NCI-H1436 treated with DMSO at 0.1 percent for 48 hours (cell line): ENCODE measurements at places on chromosomes 2 and 18.

DNA sequence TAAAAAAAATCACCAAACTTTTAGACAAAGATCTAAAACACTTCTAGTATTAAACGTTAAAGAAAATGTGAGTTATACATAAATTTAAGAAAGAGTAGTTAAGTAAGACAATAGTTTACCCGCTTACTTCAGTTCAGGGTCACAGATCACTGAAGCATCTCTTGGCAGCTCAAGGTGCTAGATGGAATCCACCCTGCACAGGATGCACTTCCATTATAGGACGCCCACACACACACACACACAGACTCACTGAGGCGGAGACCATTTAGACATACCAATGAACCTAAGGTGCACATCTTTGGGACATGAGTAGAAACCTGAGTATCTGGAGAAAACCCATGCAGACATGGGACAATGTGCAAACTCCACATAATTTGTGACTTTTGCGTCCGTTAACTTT lies 630.6 kb upstream of the ZNF804A start:
- no peak for DNase-seq

DNA sequence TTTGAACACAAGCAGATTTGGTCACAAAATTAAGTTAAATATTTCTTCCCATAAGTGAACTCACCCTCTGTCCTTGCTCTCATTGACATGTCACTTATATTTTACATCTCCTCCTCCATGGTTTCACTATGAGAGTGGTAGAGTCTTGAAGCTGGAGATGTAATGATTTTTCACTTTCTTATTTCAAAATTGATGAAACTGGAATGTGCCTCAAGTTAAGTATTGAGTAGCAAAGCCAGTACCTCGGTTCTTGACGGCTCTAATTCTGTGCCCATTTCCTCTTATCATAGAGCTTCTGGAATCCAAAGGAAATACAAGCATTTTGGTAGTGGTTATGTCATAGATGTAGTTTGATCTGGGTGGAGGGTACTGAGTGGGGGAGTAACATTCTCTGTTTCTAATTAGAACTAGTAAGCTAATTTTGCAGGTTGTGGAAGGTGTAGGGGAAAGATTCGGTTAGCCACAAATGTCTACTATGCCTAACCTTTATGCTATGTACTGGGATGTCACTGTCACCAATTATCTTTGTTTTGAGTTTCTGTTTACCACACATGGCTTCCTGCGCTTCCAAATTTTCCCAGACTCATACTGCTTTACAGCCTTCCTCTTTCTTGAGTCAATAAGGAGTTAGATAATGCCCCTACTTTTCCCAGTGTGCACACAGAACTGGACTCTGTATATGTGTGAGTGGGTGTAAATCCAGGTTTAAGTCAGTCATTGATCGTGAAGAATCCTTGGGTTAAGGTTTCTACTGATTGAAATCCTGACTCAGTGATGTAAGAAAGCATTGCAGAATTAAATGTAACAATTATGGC lies 96.8 kb downstream of the DIS3L2 start:
- DNase-seq, result no peak

DNA sequence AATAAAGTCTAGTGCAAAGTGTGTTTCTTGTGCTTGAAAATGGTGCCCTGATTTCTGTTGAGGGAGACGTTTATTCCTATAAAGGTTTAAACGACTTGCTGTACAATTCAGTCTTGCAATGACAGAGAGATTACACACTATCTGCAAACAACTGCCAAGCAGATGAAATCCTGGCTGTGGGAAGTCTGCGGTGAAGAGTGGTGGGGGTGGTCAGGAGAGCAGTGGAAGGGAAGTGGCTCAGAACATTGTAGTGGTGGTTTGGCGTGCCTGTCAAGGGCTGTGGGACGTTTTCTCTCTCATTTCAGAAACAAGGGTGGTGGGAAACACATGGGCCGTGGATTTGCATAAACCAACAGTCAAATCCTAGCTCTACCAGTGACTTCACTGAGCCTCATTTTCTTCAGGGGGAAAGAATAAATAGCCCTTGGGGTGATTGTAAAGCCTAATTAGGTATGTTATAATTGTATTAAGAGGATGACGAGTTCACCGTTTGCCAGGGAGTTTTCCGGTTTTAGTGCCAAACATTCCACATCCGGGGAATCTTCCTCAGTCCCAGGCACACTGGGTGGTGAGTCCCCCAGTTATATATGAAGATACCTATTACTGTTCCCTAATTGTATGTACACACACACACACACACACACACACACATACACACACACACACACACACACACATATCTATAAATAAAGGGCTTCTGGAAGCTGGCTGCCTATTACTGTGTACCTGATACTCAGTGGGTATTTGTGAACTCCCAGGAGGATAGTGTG lies 115.0 kb downstream of the SPTBN1 start:
- no peak for DNase-seq

GRCh38 chr2:215313255-215313613 lies 1.4 kb downstream of the ATIC start:
- DNase-seq, result no peak

DNA sequence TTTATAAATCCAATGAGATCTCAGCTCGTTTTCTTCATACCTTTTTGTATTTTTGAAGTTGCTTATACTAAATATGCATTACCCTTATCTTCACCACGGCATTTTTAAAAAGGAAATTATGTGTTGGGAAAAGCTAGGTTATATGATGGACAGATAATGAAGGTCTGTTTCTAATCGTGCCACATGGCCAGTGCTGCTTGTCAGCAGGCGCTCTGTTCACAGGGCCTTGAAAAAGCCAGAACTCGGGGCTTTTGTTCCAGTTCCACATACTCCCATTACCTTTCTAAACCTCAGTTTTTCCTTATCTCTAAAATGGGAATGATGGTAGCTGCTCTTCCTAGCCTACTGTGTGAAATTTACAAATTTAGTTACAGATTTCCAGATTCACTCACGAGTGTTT lies 42.0 kb downstream of the EPAS1 start:
- DNase-seq, result no peak

DNA sequence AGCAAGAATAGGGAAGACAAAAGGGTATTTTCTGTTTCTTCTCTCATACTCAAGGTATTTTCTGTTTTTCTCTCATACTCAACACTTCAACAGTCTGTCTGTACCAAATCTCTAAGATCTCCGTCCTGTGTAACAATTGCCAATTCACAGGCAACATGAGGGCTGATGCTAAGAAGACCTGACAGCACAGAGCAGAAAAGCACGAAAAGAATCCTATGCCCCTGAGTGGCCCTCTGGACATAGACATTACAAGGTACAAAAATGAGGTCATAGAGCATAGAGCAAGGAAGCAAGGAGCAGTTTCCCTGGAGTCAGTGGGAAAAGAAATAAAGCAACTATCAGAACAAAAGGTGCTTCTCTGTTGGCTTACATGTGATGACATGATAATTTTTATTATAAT lies 1612.6 kb upstream of the CELF4 start:
- no peak for DNase-seq

DNA sequence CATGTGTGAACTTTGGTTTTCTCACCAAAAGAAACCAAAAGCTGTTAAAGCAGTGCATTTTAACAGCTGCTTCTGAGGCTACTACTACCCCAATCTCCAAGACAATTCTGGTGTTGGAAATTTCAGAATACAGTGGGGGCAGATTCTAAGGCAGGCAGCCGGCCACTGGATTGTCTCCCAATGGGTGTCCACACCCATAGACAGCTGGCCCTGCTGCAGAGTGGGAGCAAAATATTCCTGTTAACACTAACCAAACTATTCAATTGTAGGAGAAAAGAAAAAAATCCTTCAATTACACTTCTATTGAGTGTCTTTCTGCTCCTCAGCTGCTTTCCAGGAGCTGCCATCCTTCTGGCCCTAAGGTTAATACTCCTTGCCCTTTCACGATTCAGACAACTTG lies 223.7 kb downstream of the ALK start:
- no peak for DNase-seq

DNA sequence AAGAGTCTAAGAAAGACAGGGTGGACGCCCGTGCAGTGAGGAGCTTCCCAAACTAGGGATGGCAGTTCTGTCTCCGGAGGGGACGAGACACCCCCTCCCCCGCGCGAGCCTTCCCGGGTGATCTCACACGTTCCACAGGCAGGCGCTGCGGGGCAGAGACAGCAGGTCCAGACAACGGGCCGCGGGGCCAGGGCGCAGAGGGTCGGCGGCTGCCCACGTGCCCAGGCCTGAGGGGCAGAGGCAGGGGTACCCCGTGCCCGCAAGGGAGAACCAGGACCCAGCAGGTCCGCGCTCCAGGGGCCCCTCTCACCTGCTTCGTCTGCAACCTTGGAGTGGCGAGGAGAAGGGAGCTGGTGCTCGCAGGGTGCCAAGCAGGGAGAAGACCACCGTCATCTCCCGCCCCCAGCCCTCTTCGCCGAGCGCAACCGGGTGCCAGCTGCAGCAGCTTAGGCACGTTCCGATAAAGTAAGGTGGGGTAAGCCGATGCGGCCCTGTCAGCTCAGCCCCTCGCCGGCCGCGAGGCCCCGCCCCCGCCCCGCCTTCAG lies at the start of gene GPR155:
TSS of gene GPR155 (minus strand) at position 467 of the 545 bp plus-strand sequence. CDS start 5,073 bp downstream, outside the sequence.
- DNase-seq, result no peak

DNA sequence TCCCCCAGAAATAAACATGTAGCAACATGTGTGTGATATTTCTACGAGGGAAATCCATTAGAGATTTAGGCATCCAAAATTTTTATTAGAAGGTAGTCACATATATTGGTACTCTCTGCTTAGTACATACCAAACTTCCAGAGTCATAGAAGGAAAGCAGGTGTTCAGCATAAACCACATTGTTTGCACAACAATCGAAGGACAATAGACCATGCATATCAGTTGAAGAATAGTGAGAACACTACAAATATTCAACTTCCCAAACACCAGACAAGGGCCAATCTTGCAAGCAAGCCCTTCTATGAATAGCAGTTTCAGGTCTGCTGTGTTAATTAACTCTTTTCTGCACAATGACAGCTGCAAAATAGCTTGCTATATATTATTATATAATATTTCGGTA lies 702.2 kb downstream of the ERBB4 start:
- no peak for DNase-seq

- DNase-seq, result no peak
These were observed 109.7 kb upstream of the ZNF236 start for GRCh38 chr18:76712511-76713140.

DNA sequence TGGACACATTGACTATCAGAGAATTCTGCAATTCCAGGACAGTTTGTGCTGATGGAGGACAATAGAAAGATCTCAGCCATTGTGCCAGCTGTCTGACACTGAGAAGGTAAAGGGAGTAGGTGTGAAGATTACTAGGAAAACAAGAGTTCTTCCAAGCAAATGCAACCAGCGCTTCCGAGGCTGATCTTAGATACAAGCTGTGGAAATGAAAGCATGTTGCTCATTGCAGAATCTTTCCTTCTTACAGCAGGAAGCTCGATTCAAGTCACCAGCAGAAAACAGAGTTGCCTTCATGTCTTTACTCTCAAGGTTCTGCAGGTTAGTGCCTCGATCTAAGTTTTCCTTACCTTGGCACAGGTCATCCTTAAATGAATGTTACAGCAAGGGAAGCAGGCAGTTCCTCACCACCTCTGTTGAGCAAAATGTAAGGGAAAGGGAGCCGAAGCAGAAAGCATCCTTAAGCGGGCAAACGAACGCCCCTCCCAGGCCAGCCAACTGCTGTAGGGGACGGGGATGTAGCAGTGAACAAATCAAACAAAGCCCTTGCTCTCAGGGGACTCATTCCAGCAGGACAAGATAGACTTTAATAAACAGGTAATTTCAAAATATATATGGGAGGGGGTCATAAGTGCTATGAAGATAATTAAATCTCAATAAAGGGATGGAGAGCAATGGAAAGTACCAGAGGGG lies 54.3 kb downstream of the MARCHF4 start:
- DNase-seq, result no peak

GRCh38 chr18:48028696-48029095 lies 98.2 kb upstream of the SMAD2 start:
- no peak for DNase-seq

GRCh38 chr2:173747035-173747434 lies 218.1 kb downstream of the SP3 start:
- DNase-seq, result no peak

- no peak for DNase-seq
These were observed 37.3 kb downstream of the FER1L5 start for GRCh38 chr2:96679848-96680247.

DNA sequence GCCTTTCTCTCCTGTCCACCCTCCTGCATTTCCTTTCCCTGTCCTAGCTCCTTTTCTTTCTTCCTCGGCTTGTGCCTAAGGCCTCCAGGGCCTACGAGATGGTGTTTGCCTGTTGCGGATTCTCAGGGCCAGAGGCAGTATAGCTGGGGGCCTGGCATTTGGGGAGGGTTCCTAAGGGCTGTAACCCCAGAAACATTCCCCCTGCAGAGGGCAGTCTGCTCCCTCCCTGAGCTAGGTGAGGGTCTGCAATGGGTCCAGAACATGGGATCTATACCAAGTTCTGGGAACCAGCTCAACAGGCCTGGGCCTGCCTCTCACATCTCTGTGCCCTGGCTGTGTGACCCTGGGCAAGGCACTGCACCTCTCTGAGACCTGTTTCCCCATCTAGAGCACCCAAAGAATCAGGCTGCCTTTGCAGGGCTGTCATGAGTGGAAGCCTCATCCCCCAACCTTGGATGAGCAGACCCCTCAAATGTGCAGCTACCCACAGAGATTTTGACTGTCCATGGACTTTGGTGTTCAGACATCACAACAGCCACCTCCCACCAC lies 97.5 kb downstream of the GLI2 start:
- DNase-seq, result no peak

DNA sequence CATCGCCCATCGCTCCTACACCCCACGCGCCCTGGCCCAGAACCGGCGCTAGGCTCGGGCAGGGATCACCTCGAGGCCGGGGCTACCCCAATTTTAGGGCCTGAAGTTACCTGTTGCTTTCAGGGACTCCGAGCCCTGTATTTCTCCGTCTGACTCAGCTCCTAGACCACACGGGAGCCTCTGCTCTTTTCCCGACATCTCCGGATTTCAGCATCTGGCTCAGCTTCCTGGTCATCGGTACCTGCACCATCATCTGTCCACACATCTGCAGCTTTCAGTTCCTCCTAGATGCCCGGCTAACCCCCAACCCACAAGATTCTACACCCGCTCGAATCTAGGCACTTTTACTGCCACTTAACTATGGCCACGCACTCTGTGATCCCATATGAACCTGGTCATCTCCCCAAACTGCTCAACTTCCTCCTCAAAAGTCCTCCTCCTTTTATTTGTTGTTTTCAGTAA lies 12.1 kb upstream of the HMSD start:
- DNase-seq, result no peak

GRCh38 chr2:9965119-9965822 lies 13.8 kb downstream of the GRHL1 start:
- DNase-seq, result no peak

GRCh38 chr18:47909484-47909883 lies 21.0 kb downstream of the SMAD2 start:
- DNase-seq, result no peak

- DNase-seq, result no peak
These were observed 6.3 kb downstream of the THUMPD2 start for GRCh38 chr2:39772812-39773152.
